ENCODE measurements at places on chromosomes 5 and 9.

DNA sequence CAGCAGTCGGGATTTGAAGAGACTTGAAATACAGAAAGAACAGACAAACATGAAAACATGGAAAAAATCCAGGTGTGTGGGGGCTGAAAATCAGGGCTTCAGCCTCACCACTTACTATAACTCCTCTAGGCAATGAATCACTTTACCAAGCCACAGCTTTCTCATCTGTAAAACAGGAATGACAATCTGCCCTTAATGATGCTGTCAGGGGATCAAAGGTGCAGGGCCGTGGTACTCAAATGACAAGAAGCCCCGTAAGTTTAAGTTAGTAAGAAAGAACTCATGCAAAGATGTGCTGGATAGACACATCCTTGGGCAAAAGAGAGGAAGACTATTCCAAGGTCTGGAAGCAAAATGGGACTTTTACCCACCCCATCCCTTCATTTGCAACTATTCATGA, 34.7 kb downstream of the FBXW2 start:
- DNase-seq = no peak

DNA sequence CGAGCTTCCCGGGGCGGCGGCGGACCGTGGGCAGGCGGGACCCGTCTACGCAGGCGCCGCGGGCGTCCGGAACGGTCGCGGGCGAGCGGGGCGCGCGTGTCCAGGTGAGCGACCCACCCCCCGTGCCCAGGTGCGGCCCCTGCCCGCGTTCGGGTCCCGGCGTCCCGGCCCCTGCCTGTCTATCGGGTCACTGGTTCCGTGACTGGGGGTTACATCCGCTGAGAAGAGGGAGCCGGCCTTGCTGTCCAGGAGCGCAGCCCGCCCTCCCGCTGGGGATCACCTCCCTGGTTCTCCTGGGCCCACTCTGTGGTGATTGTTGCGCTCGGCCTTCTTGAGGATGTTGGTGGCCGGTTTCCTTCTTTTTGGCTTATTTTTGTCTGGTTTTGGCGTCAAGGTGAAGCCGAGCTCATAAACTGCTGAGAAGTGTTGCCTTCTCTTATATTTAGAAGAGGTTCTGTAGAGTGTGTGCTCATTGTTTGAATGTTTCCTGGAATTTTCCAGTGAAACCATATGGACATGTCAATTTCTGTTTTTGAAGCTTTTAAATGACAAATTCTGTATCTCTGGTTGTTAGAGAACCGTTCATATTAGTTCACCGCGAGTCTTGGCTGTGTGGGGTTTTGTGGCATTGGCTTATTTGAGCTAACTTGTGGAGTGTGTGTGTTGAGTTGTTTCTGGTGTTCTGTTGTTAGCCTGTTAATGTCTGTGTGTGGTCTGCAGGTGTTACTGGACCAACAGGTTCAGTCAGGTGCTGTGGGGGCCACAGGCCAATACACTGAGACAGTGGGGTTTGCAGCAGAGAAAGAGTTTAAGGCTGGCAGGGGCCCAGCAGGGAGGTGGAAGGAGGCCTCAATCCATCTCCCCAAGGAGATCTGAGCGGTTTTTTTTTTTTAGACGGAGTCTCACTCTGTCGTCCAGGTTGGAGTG, 621 bp downstream of the CEP72 start:
- DNase-seq = no peak

GRCh38 chr5:6188976-6189375, 189.4 kb downstream of the MED10 start:
- no peak for DNase-seq

DNA sequence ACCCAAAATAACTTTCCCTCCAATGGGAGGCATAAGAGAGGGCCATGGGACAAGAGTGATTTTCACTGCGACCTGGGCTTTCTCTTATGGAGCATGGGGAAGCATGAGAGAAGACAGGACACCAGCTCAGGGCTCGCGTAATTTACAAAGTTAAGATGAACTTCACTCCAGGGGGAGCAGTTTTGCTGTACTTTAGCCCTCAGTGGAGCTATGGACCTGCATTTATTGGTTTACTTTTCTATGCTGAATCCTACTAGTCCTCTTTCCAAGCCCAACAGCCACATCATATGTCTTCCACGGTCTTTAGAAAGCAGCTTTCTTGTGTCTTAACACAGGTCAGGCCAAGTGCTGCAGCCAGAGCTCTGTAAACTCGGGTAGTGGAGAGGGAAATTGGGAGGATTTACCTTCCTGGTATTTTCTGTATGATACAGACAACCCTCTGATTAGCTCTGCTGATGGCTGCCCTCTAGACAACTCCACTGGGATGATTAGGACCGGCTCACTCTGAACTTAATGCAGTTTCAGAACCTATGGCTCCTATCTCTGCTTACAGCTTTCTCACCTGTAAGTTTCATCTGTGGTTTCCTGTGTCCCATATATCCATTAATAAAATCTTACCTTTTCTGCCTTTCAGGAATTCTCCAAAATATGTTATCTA, 581.0 kb upstream of the RORB start:
- no peak for DNase-seq

DNA sequence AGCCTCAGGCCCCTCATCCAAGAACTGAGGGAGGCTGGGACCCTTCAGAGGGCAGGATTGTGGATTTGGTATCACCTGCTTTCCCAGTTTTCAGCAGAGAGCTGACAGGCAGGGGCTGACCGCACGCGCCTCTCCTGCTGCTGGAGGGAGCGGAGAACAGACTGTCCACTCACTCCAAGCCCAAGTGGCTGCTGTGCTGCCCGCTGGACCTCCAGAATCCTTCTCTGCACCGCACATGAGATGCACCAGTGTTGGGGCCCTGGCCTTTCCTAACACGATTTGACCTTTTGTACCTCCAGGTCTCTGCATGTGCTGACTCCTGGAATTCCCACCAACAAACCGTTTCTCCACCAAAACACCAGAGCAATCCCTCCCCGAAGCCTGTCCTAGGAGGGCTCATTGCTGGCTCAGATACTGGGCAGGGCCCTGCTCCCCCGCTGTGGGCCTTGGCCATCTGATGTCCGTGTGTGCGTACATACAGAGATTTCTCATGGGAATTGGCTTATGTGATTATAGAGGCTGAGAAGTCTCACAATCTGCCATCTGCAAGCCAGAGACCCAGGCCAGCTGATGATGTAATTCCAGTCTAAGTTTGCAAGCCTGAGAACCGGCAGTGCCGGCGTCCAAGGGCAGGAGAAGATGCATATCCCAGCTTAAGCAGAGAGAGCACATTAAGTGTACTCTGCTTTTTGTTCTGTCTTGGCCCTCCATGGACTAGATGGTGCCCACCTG, 141.7 kb downstream of the GADD45G start:
- DNase-seq = no peak

GRCh38 chr5:111434800-111435199, 77.5 kb downstream of the STARD4 start:
- no peak for DNase-seq

DNA sequence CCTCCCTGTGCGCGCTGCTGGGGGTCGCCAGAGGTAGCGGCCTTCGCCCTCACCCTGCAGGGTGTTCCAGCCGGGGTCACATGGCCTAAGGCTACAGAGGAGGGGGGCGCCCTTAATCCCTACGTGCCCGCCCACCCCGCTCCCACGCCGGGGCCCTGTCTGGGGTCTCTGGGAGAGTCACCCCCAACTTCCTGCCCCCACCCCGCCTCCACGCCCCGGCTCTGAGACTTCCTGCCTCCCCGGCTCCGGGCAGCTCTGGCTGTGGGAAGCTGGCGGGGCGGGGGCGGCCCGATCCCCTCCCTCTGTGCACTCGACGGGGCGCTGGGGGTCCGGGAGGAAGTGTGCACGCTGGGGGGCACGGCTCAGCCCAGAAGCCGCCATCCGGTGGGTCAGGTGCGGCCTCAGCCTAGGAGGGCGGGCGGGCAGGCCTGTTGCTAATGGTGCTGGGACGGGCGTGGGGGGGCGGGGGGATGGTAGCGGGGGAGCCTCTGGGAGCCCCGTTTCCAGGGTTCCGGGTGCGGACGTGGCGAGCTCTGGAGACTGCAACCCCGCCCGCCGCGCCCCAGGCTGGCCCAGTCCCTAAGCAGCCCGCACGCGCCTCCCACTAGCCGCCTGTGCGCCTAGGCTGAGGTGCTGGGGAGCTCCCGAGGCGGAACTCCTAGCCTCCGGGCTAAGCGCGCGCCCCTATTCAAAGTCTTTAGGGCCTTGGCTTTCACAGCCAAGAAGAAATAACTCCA, 61.6 kb downstream of the CXXC5 start:
- no peak for DNase-seq
